GM13977 (cell line): ENCODE measurements at places on chromosomes 1 and 21.

DNA sequence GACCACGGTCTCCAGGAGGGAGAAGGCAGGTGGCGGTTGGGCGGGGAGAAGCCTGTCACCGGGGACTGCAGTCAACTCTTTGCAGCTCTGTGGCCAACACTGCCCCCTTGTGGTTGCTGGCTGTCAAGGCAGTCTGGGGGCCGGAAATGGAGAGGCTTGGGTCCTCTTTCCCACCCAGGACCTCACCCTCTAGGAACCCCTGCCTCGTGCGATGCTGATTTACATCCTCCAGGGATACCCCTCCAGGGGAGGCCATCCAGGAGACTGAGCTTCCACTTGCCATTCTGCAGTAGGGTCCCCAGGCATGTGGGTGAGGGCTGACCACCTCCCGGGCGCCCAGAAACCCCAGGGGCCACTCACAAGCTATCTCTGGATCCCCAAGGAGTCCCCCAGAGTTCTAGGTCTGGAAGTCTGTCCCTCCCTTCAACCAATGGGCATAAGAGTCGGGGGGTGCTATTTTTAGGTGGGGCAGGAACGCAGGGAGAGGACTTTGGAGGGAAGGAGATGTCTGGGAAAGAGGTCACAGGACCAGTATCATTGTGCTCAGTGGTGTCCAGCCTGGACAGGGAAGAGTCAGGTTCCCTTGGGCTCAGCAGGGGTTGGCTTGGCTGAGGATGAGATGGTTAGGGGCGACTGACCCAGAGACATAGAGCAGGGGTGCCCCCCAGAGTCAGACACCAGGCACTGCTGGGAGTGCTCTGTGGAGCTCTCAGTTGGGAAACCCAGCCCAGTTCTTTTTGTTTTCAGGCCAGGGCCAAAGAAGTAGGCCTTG lies 7.1 kb upstream of the GPR61 start:
- DNase-seq: peak; percentile 84

DNA sequence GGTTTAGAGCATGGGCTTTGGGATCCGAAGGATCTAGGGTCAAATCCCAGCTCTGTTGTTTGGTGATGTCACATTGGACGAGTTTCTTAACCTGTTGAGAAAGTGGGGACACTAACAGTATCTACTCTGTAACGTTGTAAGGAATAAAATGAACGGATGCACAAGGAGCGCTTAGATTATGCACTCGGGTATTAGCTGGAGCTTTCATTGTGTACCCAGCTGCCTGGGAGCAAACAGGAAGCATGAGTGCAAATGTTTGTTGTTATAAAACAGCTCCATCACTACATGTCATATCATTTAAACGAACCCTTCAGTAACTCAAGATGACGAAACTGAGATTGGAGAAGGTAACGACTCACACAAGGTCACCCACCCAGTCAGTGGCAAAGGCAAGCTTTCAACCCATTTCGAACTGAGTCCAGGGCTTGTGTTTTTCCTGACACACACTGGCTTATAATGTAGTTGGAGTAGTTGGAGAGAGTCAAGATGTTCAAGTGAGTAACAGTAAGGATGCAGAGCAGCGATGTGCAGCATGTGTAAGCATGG lies 16.2 kb upstream of the SLC6A17 start:
- no peak for DNase-seq

GRCh38 chr1:228087771-228088251 lies 5.3 kb downstream of the ARF1 start:
- no peak for DNase-seq

DNA sequence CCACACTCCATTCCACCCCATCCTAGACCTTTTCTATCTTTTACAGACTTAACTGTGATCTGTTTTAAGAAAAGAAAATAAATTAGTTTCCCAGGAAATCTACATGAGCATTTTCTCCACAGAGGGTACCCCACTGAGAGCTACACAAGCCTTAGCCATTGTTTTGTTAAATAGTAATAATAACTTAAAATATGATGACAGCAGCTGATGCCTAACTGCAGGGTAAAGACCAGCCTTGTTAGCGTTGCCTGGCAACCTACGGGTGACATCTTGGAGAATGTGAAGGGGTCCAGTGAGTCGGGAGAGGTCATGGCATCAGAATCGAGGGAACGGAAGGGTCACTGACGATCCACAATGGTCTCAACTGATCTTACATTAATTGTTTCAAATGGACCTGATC lies 233.2 kb upstream of the PBX1 start:
- DNase-seq: no peak

DNA sequence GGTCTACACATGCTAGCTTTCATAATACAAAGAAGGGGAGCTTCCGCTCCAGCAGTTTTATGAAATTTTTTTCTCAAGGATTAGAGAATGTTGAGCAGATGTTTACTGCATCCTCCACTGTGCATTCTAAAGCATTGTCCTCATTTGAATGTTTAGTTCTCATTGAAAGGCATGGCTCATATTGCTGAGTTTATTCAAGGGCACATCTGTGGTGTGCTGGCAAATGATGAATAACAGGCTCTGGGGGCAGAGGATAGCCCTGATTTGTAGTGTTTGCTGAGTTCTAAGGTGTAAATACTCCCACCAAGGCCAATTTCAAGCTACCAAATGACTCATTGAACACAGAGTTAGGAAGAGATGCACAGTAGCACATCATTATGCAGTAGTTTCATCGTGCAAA lies 303.2 kb upstream of the FAM78B start:
- no peak for DNase-seq

DNA sequence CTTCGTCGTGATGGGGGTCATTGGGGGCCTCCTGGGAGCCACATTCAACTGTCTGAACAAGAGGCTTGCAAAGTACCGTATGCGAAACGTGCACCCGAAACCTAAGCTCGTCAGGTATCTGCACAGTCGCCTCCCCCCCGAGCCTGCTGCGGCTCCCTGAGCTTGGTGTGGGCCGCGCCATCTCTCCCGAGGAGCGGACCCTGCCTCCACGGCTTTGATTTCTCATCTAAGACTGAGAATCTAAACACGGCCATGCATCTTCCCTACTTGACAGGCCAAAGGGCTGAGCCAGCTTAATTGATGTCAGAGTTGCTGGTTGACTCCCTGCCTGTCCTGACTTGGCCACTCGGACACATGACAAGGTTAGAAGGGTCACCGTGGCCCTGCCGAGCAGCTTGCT lies 19.1 kb downstream of the NPPA start:
- no peak for DNase-seq

GRCh38 chr1:7519861-7520395 lies 251.2 kb upstream of the VAMP3 start:
- no peak for DNase-seq

- no peak for DNase-seq
Observed at GRCh38 chr1:162696286-162696862, 64.1 kb downstream of the DDR2 start.

DNA sequence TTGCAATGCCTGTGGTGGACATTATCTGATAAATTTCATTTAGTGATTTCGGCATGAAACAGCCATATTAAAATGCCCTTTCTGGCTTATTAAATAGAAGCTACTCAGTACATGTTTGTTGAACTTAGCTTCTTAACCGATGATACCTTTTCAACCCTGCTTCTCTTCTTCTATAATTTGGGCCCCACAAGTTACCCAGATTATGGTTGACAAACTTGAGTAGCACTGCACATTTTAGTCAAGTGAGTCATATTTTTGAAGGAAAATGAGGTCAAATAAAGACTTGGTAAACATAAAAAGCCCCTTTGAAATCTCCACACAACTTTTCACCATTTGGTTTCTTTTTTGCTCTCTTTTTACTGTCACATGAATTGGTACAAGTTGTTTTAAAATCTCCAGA lies 33.8 kb downstream of the GIPC2 start:
- no peak for DNase-seq

- DNase-seq: no peak
Observed at GRCh38 chr1:58283388-58284224, 262.9 kb downstream of the OMA1 start.

- DNase-seq: no peak
Observed at GRCh38 chr1:9013819-9014218, 12.4 kb downstream of the SLC2A7 start.

GRCh38 chr1:233368106-233368788 lies 40.7 kb downstream of the MAP3K21 start:
- DNase-seq: no peak

- DNase-seq: no peak
Observed at GRCh38 chr1:20896826-20897225, 109.7 kb upstream of the HP1BP3 start.

- DNase-seq: no peak
Observed at GRCh38 chr1:48430832-48431231, 41.2 kb downstream of the SPATA6 start.

- DNase-seq: no peak
Observed at GRCh38 chr1:3244927-3245315, 175.9 kb downstream of the PRDM16 start.

GRCh38 chr1:201039876-201040275 lies 16.4 kb upstream of the KIF21B start:
- no peak for DNase-seq

- no peak for DNase-seq
Observed at GRCh38 chr1:26717017-26717491, 21.2 kb downstream of the ARID1A start.

DNA sequence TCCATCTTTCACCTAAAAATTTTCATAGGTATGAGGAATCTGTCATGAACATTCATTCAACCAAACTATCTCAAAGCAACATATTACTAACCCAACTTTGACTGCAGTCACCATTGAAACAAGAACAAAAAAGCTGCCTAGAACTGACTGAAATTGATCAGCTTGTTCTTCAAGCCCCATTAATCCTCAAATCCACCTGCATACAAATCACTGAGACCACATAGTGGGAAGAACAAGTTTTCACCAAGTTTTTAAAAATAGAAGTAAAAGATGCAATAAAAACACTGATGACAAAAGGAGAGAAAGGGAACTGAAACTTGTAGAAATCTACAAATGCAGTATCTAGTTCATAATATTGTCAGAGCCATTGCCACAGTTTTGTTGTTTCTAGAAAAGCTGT lies 6.1 kb downstream of the SORT1 start:
- peak; percentile 70 for DNase-seq

DNA sequence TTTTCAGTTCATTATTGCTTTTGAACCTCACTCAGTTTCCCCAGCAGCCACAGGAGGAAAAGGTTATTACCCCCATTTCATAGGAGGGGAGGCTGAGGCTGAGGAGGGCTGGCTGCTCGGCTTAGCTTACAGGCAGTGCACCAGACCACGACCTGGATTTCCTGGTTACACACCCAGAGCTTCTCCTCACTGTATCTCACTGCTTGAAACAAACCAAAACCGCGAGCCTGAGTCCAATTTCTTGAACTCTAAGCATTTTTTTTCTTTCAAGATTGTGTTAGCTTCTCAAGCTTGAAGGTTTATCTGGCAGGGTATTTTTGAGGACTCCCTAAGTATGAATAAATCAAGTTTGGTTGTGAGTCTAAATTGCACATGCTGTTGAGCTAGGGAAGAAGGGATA lies 188.9 kb upstream of the EDN2 start:
- DNase-seq: peak; percentile 63

DNA sequence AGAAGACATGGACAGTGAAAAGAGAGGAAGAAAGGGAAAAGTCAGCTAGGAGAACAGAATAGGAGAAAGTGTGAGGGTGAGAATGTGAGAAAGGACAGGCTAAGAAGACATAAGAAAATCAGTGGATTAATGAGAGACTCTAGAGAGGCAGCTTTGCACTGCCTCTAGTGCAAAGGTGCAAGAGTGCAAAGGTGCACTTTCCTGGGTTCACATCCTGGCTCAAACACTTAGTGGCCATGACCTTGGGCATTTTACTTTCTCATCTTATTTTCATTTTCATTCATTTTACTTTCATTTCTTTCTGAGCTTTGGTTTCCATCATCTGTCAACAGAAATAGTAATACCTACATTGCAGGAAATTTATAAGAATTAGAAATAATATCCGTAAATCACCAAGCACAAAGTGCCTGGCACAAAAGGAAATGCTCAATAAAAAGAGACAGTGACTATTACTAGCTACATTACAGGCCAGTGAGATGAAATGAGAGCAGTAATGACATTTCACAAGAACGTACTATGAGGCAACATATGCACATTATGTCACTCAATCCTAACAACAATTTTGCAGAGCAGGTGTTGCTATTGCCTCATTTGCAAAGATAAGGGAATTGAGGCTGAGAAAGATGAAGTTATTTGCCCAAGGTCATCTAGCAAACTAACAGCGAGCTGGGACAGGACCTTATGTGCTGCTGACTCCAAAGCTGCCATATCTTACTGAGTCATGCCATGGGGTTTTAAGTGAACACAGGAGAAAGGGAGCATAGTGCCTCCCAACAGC lies 107.0 kb upstream of the TLR5 start:
- DNase-seq: no peak

GRCh38 chr1:206651958-206652890 lies 16.9 kb downstream of the DYRK3 start:
- no peak for DNase-seq

DNA sequence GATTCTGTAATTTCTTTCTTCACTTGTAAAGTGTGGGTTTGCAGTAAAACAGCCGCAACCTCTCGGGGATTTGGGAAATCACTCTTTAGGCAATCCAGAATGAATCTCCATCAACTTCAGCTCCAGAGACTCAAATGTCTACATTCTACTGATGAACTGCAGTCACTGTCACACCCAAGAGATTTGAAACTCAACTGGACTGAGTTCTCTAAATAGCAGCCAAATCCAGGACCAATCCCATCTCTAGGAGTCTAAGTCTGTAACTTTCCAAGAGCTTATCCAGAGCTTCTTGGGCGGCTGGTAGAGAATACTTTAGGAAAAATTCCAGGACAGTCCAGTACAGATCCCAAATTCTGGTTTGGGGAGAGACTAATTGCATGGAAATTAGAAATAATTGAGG lies 62.9 kb downstream of the ADAMTS1 start:
- DNase-seq: no peak

DNA sequence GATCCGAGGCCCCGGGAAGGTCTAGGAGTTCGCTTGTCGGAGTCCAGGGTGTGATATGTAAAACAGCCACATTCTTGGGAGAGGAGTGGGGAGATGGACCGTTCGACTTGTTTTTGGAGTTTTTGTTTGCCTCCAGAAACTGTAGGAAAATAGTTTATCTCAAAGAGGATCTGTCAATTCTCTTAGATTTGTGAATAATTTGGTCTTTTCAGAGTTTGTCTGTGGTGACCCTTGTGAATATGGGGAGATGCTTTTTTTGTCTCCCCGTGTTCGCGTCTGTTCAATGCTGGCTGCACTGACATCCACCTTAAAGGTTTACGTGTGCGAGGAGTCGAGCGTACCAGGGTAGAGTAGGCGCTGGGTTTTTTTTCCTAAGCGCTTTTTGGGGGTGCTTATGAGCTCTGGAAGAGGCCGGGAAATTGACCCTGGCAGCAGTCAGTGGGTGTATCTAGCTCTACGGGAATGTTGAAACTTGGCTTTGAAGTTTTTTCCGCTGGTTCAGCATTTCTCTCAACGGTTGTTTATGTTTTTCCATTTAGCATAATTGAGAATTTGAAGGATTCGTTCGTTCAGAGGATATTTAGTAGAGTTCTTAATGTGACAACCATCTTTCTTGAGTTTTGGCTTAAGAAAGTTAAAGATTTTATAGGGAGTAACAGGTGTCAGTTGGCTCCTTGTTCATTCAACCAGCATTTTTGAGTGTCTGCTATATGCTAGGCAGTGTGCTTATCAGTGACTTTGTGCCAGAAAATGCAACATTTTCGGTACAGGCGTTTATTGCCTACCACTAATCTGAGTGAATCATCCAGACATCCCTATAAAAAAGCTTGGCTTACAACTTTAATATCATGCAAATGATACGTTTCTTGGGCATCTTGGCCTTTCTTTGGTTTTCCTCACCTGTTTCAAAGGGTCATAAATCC lies 1.2 kb downstream of the SZRD1 start:
- DNase-seq: no peak
